SHP77 (cell line): ENCODE measurements at places on chromosomes 2 and 18.

GRCh38 chr2:240457223-240458043 lies 22.0 kb downstream of the GPC1 start:
- DNase-seq, result no peak

GRCh38 chr18:10020171-10020570 lies 106.4 kb downstream of the VAPA start:
- DNase-seq, result peak; percentile 91

DNA sequence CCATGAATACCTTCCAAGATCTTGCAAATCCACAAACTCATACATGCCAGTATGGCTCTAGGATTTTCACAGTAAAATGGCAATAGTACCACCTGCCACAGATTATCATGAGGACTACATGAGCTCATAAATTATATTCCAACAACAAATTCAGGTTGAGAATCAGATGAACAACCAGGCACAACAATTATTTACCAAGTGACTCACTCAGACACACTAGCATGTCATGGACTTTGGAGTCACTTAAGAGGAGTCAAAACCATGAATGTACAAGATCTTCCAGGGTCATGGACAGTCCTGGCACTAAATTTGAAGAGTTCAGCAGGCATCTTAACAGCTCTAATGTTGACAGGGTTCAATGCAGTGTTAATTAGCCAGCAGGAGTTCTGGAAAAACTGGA lies 34.4 kb upstream of the BZW1 start:
- DNase-seq, result no peak

DNA sequence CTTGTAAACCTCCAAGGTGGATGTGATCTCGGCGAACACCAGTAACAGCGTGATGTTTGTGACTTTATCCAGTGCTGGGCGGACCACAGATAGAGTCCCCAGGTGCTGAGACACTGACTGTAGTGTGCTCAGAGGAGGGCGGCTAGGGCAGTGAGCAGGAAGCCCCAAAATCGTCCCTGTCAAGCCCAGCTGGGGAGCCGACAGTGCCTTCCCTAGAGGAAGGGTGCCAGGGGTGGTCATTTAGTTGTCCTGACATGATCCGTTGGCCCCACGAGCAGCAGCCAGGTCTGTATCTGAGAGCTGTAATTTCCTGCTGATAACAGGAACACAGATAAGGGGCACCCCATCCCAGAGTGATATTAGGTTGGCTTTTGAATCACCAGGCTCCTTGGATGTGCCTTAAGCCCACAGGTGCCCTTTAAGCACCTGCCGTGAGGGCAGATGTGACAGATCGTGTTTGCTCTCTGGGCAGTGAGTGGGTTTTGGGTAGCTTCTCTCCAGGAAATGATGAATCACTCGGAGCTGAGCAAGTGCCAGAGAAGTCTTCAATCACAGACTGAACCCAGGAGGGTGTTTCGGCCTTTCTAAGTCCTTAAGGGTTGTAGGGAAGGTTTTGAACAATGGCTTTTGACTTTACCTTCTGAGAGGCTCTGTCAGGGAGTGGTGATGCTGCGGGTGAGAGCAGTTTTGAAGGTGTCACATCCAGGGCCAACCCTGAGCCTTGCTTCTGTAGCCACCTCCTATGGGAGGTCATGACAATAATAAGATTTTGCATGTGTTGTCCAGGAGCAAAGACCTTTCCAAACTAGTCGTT lies 7.7 kb downstream of the LPIN1 start:
- DNase-seq, result peak; percentile 61

DNA sequence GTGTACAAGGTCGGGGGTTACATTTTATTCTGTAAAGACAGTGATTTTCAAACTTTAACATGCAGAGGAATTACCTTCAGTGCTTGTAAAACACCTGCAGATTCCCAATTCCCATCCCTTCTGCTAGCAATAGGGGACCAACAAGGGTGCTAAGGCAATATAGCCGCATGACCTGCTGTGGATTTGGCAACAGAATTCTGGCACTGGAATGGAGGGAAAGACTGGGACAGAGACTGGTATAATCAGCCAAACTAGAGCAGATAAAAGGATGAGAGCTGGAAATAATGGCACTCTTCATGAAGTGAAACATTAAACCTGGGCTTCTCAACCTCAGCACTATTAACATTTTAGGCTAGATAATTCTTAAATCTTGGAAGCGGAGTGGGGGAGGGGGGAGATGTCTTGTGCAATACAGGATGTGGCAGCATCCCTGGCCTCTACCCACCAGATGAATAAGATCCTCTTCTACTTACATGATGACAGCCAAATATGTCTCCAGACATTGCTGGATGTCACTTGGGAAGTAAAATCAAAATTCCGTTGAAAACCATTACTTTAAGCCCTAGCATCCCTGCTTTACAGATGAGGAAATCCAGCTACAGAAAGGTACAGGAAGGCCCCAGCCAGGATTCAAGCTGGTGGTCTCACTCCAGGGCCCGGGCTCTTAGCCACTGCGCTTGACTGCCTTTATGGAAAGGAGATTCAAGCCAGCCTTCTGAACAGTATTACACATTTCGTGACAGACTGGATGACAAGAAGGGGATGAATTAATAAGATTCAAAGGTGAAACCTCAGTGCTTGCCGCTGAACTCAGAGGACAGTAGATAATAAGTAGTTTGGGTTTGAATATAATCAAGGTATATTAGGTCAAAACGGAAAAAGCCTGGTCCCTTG lies 1.7 kb downstream of the EVA1A start:
- DNase-seq, result no peak

DNA sequence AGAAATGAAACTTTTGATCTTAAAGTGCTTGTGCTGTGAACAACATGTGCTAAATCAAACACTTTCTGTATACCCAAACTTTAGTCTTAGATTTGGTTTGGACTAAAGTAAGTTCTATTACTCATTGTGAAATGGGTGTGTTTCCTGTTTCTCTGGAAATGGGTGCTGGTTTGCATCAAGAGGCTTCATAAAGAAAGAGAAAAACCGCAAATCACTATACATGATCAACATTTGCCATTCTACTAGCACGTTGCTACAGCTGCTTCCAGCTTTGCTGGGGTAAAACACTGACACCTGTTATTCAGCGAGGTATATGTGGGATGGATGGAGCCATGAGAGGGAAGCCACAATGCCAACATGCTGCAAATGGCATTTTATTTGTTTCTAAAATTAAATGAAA lies 547.0 kb upstream of the ACVR2A start:
- DNase-seq, result no peak

DNA sequence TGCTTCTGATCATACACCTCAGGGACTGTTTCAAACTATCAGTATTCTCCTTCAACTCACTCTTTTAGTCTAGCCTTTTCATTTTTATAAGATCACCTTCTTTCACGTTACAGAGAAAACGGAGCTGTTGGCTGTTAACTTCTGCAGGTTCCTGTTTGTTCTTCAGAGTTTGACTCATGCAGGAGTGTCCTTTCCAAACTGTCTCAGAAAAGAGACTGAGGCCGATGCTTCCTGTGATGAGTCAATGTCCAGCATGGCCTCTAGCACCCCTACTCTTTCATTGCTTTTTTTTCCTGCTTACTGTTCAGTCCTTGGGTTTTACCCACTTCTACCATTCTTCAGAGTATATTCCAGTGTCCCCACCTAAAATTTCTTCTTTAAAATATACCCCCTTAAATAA lies 240.8 kb upstream of the RGPD4 start:
- no peak for DNase-seq

DNA sequence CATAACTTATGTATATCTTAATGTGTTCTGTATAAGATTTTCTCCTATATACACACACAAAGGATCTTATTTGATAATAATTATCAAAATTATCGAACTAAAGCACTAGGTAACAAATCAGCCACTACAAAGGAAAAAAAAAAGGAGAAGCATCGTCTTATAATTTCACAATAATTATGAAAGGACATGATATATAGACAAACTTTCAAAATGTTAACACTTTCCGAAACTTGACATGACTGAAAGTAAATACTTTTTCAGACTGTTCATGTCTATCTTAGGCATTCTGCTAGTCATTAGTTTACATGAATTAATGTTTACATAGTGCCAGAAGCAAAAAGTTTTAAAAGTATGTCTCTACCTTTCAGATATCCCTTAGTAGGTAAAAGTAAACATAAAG lies 7.3 kb upstream of the NR4A2 start:
- no peak for DNase-seq

GRCh38 chr18:49514577-49514976 lies 27.5 kb upstream of the C18orf32 start:
- no peak for DNase-seq

DNA sequence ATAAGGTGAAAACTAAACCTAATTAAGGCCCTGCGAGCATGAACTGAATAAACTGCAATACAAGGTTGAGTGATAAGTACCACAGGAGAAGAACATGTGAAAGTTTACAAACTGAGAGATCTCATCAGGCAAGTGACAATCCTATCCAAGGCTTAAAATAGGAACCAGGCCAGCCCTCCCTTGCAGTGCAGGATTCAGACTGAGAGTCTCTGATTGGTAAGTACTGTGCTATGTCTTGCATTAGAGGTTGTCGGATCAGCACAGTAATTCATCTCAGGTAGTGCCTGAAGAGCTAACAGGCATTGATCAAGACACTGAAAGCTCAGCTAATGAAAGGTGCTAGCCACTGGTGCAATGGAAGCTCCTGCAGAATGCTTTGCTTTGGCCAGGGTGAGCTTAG lies 801.7 kb upstream of the ID2 start:
- no peak for DNase-seq

DNA sequence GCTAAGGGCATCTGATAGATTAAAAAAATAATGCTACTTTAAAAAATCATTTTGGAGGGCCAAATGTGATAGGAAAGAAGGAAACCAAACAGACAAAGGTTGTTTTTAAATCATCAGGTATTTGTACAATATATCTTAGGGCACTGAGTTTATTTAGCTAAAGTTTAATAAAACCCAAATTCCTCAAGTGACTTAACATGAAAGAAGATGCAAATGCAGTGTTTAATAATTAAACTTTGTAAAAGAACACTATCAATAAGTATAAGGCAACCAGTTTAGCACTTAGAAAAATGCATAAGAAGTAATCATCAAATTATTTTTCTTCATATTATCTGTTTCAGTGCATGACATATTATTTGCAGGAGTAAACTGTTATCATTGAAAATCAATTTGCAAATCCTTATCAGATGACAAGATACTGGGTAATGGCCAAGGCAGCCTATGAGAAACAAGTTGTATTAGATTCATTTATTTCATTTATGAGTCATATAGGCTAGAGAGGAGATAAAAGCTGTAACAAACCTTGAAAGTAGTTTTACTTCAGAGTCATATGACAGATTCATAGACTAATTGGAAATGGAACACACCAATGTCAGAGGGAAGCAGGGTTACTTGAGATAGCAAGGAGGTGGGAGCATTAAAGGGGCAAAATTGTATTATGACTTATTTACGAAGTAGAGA lies 165.5 kb downstream of the GCA start:
- DNase-seq, result no peak

DNA sequence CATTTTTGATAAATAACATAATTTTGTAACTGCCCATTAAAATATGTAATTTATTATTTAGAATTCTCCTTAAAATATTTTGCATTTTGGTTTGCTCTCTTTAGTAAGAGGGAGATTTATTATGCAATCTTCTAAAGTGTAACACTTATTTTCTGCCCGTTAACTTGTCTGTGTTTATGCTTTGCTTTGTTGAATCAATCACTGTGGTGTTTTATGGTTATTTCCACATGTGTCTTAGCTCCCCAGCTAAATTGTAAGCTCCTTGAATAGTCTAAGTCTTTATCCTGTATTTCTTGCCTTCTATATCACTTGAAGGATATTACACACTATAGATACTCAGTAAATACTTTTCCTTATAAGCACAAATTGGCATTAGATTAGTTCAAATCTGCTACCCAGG lies 166.6 kb upstream of the SPRED2 start:
- no peak for DNase-seq

DNA sequence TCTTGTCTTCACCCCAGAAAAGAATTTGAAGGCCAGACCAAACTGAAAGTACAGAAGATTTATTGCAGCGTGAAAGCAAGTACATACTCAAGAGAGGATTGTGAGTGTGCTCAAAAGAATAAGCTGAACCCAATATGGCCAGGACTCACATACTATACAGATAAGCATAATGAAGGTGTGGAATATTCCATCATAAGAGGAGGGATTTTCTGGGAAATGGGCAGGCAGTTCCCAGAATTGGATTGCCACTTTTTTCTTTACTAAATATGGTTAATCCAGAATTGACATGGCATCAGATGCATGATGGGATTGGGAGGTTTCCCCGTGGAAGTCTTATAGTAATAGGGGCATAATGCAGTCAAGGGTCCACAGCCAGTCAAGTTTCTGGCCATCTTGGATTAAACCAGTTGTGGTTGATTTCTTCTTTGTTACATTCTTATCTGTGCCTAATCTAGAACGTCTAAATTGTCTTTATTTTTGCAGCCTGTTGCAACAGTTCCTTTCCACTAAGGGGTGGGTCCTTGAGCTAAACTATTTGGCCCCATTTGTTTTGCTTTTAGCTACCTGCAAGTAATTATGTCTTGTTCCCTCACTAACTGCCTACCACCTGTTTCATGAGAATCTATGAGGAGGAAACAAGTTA lies 9.0 kb downstream of the SP140L start:
- DNase-seq, result no peak

DNA sequence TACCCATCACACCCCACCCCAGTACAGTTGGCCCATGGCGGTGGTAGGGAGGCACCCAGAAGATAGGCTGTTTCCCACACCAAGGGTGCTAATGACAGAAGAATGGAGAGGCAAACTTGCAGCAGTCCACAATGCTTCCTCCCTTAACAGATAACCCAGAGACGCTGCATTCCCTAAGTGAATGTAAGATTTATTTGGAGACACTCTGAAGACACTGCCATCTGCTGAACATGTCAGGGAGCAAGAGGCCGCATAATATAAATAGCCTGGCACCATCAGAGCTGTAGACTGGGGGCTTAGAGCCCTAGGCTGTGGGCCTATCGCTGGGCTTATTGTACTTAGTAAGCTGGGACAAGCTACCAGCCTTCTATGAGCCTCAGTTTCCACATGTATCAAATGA lies 2.2 kb upstream of the IWS1 start:
- DNase-seq, result no peak

DNA sequence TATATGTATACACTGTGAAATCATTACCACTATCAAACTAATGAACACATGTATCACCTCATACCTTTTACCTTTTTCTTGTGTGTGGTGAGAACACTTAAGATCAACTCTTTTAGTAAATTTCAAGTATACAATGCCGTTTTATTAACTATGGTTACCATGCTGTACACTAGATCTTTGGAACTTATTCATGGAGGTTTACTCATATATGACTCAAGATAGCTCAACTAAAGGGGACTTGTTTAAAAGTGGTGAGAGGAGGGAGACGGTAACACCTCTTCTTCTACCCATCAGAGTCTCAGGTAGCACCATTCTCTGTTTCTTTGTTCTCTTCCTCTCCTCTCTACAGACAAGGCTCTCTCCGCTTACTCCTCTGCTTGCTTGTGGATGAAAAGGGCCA lies 36.1 kb upstream of the TMEM178A start:
- no peak for DNase-seq

- no peak for DNase-seq
These were observed 38.4 kb upstream of the ID2 start for GRCh38 chr2:8643250-8643995.

- DNase-seq, result no peak
These were observed 204.7 kb upstream of the UBE2E3 start for GRCh38 chr2:180775711-180776110.

GRCh38 chr2:28976584-28976983 lies 4.5 kb upstream of the TOGARAM2 start:
- no peak for DNase-seq

GRCh38 chr2:219073413-219074129 lies 12.8 kb upstream of the IHH start:
- peak; percentile 56 for DNase-seq

GRCh38 chr2:224820283-224820991 lies 104.3 kb upstream of the CCDC195 start:
- no peak for DNase-seq
